Activated T-helper 2 cell treated with anti-CD3 and anti-CD28 coated beads, Interferon-gamma antibody, Interleukin-2, Interleukin-4, amounts not matched to agents 10 μg/mL and 5 μg/mL and 100 μg/mL, durations not matched to agents 14 hours and 24 hours and 36 hours (primary cell): ENCODE measurements at places on chromosomes 3 and 15. TPM values are rescaled to one million over a fixed set of nuclear protein-coding genes. Genes with fewer than 3 reads are reported as not detected.

DNA sequence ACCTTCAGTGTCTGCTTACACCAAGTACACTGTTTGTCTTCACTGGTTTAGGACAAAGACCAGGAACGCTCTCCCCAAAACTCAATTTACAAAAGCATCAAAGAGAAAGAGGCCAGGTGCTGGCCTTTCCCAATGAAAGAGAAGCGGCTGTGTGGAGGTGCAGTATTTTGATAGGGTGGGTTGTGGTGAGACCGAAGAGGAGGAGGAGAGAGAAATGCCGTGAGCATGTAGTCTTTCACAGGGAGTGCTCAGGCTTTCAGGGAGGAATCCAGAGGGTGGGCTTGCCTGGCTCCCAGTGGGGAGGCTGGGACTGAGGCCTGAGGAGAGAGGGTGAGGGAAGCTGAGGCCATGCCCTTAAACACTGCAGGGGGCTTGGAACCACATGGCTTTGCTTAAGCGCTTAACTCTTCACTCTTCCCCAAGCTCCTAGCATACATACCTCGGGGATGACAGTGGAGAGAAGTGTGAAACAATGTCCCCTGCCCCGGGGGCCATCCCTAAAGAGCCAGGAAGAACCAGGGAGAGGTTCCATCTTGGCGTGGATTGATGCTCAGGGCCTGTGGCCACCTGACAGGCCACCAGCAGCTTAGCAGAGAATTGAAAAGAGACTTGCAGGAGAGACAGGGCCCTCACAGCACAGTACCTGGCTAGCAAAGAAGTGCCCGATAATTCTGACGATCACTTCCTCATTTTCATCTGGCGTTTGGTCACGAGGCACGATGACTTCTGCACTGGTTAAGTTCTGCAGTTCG lies 60.5 kb downstream of the SENP2 start:
- H3K27ac ChIP-seq, result no peak overlapping the region
- peaks cover 5% of the 10 kb centered on the region for H3K27me3 ChIP-seq
- H3K36me3 ChIP-seq, result no peaks in the 10 kb centered on the region
- DNase-seq, result no peak
- H3K4me1 ChIP-seq, result no peaks in the 10 kb centered on the region

- H3K4me1 ChIP-seq, result peaks cover 6% of the 10 kb centered on the region
- H3K27me3 ChIP-seq, result peaks cover 47% of the 10 kb centered on the region
- no peak for DNase-seq
- no peaks in the 10 kb centered on the region for H3K36me3 ChIP-seq
- H3K4me3 ChIP-seq, result peak overlapping the region; percentile 75
These were observed 589 bp downstream of the KLF15 start for GRCh38 chr3:126356373-126357264.

Gene SAMD7
- total RNA-seq, result not detected in 2 replicates

DNA sequence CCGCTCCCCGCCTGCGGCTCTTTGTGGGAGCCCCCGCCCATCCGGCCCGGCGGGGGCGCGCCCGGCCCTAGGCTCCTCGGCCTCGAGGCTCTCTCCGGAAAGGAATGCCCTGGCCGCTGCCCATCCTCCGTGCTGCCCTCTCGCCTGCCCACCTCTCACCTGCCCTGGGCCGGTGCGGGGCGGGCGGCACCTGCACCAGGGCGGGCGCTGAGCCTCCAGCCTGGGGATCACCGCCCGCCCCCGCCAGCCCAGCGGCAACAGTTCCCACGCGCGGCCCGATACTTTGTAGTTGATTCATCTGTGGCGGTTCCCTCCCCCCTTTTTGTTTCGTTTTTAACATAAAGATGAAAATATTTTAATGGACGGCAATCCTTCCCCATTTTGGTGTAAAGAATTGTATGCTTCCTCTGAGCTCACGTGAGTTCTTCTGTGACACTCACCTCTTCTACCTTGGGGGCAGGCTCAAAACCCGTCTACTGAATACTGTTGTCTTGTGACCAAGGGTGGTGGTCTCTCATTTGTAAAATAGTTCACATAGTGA lies 1.9 kb downstream of the KLF13 start:
- H3K27me3 ChIP-seq, result no peaks in the 10 kb centered on the region
- peak overlapping the region; percentile 91 for H3K27ac ChIP-seq
- H3K4me1 ChIP-seq, result peaks cover 54% of the 10 kb centered on the region
- peak overlapping the region; percentile 94 for H3K4me3 ChIP-seq

DNA sequence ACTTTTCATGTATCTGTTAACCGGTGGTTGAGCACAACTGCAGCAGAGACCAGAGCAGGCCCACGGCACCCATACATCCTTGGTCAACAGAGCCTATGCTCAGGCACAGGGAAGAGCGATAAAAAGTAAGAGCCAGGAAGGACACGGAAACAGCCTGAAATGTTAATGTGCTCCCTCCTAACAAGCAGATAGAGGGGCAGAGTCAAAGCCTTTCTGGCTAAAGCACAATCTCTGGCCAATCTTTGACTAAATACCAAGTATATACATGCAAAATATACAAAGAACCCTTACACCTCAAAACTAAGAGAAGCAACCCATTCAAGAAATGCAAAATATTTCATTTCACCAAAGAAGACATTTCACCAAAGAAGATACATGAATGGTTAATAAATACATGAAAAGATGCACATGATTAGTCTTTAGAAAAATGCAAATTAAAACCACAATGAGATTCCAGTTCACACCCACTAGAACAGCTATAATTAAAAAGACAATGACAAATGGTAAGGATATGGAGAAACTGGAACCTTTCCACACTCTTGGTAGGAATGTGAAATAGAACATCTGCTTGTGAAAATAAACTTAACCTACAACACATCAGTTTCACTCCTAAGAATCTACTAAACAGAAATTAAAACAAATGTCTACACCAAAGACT lies 88.0 kb downstream of the OSBPL10 start:
- H3K27me3 ChIP-seq, result peaks cover 4% of the 10 kb centered on the region
- no peak overlapping the region for H3K27ac ChIP-seq
- H3K4me1 ChIP-seq, result no peaks in the 10 kb centered on the region
- no peaks in the 10 kb centered on the region for H3K36me3 ChIP-seq
- no peak for DNase-seq
- no peak overlapping the region for H3K4me3 ChIP-seq

GRCh38 chr15:55197362-55197705 lies 593 bp upstream of the RSL24D1 start:
- no peak overlapping the region for H3K27ac ChIP-seq
- peaks cover 31% of the 10 kb centered on the region for H3K36me3 ChIP-seq
- H3K27me3 ChIP-seq, result no peaks in the 10 kb centered on the region
- H3K4me3 ChIP-seq, result no peak overlapping the region
- no peak for DNase-seq

DNA sequence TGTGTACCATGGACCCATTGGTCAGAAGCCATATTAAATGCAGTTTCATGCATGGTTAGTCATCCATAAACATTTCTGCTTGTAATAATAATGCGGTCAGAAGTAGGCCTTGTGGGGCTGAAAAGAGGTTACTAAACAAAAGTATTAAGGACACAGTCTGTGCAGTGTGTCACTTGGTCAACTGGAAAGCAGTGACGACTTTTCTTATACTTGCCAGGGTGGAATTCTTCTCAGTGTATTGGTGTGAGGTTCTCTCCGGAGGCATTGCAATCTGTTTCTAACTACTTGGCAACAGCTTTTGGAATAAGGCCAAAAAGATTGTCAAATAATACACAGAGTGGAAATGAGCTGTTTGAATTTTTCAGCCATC lies 46.8 kb downstream of the CHL1 start:
- no peaks in the 10 kb centered on the region for H3K4me1 ChIP-seq
- no peak overlapping the region for H3K4me3 ChIP-seq
- H3K27ac ChIP-seq, result no peak overlapping the region
- no peak for DNase-seq
- H3K27me3 ChIP-seq, result no peaks in the 10 kb centered on the region
- no peaks in the 10 kb centered on the region for H3K36me3 ChIP-seq

DNA sequence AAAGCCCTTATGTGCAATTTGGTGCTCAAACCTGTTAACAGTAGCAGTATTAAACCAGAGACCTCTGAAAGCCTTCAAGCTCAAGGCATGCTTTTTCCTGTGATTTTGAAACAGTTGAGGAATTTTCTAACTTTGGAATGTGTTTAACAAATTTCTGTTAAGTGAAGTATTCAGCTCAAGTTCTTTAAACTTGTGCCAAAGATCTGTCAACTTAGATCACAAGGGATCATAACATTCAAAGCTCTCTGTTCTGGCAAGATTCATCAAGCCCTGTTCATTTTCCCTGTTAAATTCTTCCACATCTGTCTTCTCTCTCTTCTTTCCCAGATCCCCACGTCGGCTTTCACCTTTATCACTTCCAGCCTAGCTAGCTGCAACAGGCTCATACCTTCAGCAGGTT lies 28.8 kb upstream of the RYK start:
- no peaks in the 10 kb centered on the region for H3K4me1 ChIP-seq
- H3K27me3 ChIP-seq, result peaks cover 63% of the 10 kb centered on the region
- no peak for DNase-seq

DNA sequence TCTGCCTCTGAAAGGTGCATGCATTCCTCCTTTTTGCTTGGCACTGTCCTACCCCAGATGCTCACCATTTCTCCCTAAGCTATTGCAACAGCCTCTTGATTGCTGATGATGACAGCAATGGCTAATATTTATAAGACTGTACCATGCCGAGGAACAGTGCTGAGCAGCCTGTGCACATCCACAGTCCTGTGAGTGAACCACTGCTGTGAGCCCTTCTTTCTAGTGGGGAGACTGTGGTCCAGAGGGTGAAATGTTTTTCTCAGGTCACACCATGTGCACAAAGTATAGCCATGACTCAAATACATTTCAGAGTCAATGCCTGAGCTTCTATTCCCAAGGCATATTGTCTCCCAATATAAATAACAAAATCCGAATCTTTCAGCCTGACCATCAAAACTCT lies 231.2 kb upstream of the LRTM1 start:
- no peaks in the 10 kb centered on the region for H3K4me1 ChIP-seq
- H3K36me3 ChIP-seq, result no peaks in the 10 kb centered on the region
- no peak overlapping the region for H3K27ac ChIP-seq
- H3K27me3 ChIP-seq, result no peaks in the 10 kb centered on the region
- H3K4me3 ChIP-seq, result no peak overlapping the region

Gene C2CD4A
- total RNA-seq, result not detected in 2 replicates

- no peak overlapping the region for H3K27ac ChIP-seq
- no peak for DNase-seq
- H3K27me3 ChIP-seq, result peaks cover 53% of the 10 kb centered on the region
- no peaks in the 10 kb centered on the region for H3K36me3 ChIP-seq
- H3K4me1 ChIP-seq, result peaks cover 34% of the 10 kb centered on the region
These were observed 42.4 kb upstream of the TLE3 start for GRCh38 chr15:70140025-70140542.

DNA sequence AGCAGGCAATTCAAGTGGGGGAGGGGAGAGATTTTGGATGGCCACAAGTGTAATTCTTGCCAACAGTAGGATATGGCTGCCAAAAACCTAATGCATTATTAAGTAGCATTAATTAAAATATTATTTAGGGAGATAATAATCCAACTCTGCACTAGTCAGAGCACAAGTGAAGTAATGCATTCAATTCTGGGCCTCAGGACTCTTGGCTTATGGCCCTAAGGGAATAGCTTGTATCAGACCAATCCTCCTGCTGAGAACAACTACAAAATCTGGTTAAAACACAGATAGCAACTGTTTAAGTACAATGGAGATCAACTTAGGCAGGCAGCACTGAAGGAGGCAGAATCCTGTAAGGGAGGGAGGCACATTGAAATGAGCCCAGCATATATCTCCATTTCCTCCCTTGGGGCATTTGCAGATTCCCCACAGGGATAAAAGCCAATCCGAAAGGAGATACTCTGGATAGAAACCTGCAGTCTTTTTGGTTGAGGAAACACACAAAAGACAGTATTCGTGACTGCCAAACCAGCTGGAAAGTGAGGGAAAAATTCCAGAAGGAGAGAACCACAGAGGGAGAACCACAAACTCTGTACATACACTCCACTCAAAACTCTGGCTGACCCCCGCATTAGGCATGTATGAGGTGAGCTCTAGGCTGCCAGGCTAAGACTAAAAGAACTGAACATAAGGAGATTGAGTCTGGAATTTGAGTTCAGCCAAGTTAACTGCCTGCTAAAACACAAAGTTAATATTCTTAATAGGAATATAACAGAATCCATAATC lies 57.4 kb downstream of the ETFA start:
- peaks cover 20% of the 10 kb centered on the region for H3K36me3 ChIP-seq
- peaks cover 10% of the 10 kb centered on the region for H3K4me1 ChIP-seq
- no peak overlapping the region for H3K27ac ChIP-seq
- no peak for DNase-seq
- H3K27me3 ChIP-seq, result no peaks in the 10 kb centered on the region

DNA sequence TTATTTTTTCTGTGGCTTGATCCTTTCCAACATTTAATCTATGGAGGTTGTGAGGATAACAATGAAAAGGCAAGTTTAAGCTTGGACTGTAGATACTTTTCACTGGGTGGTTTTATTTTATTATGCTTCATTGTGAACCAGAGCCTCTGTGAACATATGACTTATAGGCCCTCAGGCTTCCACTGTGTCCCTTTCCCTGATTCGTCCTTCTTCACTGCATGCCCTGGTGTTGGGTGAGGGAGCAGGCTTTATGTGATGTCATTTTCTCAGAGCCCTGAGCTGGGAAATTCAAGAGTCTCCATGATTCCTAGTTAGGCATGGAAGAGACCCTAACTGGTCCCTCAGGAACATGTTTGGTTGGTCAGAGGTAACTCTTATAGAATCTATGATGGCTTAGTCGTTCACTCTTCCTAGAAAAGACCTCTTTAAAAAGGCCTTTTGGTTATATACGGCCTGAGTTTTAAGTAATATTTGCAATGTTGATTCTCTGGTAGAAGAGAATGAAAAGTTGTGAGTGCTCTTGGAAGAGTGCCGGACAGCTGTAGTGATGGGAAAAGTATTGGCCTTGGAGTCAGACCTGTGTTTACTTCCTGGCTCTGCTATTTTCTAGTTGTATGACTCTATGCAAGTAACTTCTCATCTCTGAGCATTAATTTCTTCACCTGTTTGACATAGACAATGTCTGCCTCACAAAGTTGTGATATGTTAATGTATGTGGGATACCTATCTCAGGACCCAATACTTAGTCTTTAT lies 168.4 kb downstream of the LPP start:
- peaks cover 35% of the 10 kb centered on the region for H3K36me3 ChIP-seq
- DNase-seq, result no peak
- peaks cover 4% of the 10 kb centered on the region for H3K27me3 ChIP-seq
- peak overlapping the region; percentile 84 for H3K27ac ChIP-seq

- no peak for DNase-seq
- H3K4me3 ChIP-seq, result no peak overlapping the region
- H3K27me3 ChIP-seq, result peaks cover 58% of the 10 kb centered on the region
- no peak overlapping the region for H3K27ac ChIP-seq
These were observed 138.5 kb upstream of the HES1 start for GRCh38 chr3:193997228-193998122.

GRCh38 chr15:45586125-45586524 lies 1.1 kb upstream of the BLOC1S6 start:
- H3K36me3 ChIP-seq, result peaks cover 4% of the 10 kb centered on the region
- DNase-seq, result no peak
- peaks cover 3% of the 10 kb centered on the region for H3K27me3 ChIP-seq
- H3K4me1 ChIP-seq, result peaks cover 23% of the 10 kb centered on the region

- H3K4me3 ChIP-seq, result no peak overlapping the region
- H3K27ac ChIP-seq, result no peak overlapping the region
- no peaks in the 10 kb centered on the region for H3K27me3 ChIP-seq
- no peak for DNase-seq
These were observed 16.5 kb downstream of the BCHE start for GRCh38 chr3:165820671-165821123.

Gene OR5K2
- not detected in 2 replicates for total RNA-seq
